Activated effector memory CD4-positive, alpha-beta T cell treated with Interleukin-2 at 50 U/mL for 16 hours (primary cell): ENCODE measurements at places on chromosomes 4 and X.

DNA sequence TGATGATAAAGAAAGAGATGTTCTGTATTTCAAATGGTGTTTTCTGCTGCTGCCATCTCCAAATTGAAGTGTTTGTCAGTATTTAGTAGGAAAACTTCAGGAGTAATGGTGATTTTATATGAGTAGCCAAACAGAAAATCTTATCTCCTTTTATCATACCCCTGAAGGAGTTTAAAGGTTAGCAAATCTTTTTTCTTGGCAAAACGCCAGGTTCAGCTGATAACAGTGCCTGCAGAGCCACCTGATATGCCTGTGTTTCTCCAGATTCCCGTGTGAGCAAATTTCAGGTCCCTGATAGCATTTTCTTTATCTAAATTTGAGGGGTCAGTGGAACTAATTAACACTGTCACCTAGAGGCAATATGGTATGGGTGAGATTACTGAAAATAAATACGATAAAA lies 65.8 kb upstream of the ETNPPL start:
- DNase-seq = no peak

DNA sequence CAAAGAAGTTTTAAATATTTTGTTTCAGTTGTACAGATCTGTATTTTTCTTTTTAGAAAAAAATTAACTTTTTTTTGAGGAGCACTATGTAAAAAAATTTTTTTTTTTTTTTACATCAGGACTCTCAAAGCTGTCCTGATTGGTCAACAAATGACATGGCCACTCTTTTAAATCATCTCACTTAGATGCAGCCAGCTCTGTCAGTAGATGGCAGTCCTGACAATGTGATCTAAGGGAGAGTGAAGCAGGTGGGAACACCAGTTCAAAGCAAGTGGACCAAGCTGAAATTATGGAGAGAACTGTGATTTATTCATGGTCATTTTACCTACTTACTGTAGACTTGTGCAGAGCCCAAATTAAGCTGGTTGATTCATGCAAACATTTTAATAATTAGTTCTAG lies 174.7 kb upstream of the GPRIN3 start:
- DNase-seq = no peak

DNA sequence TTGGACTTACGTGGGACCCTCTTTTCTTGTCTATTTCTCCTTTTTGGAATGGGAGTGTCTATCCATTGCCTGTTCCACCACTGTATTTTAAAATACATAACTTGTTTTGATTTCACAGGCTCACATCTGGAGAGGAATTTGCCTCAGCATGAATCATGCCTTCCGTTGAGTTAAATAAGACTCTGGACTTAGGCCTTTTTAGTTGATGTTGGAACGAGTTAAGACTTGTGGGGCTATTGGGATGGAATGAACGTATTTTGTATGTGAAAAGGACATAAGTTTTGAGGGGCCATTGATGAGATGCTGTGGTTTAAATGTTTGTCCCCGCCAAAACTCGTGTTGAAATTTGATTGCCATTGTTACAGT lies 66.2 kb downstream of the BEX3 start:
- no peak for DNase-seq

DNA sequence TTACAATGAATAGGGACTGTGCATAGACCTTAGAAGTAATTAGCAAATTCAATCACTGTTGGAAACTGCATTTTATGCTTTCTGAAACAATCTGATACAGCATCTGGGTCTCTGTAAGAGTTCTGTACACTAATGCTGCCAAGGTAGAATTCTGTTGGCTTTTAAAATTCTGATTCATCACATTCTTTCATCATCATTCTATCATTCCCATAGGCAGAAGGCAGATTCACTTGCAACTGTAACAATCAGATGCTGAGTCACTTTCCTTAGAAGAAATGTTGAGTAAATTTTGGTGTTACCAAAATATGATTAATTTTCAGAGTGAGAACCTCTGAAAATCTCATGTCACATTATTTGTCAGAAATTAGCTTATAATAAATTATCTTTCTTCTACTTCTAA lies 267.2 kb downstream of the MAPK10 start:
- no peak for DNase-seq

DNA sequence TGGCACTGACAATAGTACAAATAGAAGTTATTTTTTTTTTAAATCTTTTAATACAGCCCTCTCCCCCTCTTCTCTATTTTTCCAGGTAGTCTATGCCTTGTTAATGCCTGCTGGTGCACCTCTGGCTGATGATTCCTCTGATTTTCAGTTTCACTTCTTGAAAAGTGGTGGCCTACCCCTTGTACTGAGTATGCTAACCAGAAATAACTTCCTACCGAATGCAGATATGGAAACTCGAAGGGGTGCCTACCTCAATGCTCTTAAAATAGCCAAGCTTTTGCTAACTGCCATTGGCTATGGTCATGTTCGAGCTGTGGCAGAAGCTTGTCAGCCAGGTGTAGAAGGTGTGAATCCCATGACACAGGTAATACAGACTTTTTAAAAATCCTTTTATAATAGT lies 99.1 kb downstream of the USP9X start:
- DNase-seq = no peak

GRCh38 chr4:174561560-174561959 lies 39.3 kb upstream of the HPGD start:
- DNase-seq = no peak

- DNase-seq = no peak
Measured at GRCh38 chr4:174714393-174715211, 114.4 kb downstream of the GLRA3 start.

GRCh38 chr4:98838977-98839618 lies 89.8 kb downstream of the EIF4E start:
- DNase-seq = no peak

- no peak for DNase-seq
Measured at GRCh38 chrX:150036641-150037040, 98.3 kb upstream of the EOLA2 start.

- no peak for DNase-seq
Measured at GRCh38 chr4:123505095-123506010, 108.8 kb downstream of the SPRY1 start.

DNA sequence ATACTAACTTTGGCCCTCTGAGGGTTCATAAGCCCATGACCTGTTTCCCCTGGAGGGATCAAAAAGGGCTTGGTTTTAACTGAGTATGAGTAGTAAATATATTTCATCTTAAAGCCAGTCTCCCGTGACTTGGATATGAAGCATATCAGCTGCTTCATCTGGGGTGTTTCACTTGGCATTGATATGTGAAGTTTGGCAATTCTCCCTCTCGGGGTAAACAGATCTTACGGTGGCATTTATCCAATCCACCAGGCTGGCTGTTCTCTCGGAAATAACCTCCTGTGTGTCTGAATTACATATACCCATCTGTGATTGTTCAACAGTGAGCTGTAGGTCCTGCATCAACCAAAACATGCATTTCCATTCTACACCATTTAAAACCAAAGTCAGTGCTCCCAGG lies 130.7 kb downstream of the ADAM29 start:
- no peak for DNase-seq

- DNase-seq = no peak
Measured at GRCh38 chrX:152450076-152450475, 1.0 kb downstream of the GABRA3 start.

GRCh38 chr4:168070903-168071302 lies 21.4 kb upstream of the ANXA10 start:
- no peak for DNase-seq

DNA sequence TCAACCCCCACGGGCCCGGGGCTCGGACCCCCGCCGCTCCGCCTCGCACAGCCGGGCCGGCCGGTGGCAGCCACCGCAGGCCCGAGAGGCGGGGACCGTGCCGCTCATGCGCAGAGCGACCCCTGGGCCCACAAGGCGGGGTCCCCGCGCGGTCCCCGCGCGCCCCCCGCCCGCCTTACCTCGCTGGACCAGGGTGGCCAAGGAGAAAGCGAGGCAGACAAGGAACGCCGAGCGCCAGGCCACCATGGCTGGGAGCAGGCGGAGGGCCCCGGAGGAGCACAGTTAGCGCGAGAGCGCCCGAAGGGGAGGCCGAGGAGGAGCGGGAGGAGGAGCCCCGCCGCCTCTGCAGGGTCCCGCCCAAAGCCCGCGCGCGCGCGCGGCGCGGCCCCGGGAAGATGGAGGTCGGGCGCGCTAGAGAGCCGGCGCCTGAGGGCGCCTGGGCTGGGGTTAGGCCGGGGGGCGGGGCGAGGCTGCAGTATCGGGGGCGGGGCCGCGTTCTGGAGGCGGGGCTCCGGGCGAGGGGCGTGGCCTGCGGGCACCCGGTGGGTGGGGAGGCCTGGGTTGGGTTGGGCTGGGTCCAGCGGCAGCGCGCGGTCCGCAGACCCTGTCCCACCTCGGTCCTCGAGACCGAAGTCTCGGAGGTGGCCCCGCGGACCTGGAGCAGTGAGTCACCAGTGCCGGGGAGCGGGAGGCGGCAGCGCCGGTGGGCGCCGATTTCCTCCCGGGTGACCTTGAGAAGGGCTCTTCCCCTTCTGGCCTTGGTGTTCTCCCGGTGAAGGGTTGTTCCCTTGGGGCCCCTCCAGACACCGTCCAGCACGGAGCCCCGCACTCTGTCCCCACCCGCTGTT lies at the start of gene CD99L2:
CD99L2 (minus strand) TSS at position 326 of the 848 bp plus-strand sequence; CDS start at position 246, 80 bp downstream.
- DNase-seq = peak; percentile 86

GRCh38 chr4:53684136-53685130 lies 93.1 kb upstream of the LNX1 start:
- no peak for DNase-seq

DNA sequence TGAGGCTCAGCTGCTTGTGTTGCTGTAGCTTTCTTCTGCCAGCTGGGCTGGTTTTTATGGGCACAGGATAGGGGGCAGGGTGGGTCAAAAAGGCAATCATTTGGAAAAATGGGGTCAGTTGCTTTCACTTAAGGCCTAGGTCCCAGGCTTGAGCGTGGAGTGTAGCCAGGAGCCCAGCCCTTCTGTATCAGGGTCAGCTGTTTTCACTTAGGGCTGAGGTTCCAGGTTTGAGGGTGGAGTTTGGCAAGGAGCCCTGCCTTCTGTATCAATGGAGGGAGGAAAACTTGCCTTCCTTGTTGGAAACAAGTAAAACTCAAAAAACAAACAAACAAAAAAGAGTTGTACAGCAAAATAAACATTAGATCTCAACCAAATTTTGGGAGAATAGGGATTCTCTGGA lies 37.0 kb upstream of the UGT8 start:
- DNase-seq = no peak

GRCh38 chrX:68059469-68059868 lies 373.8 kb downstream of the OPHN1 start:
- DNase-seq = no peak

- no peak for DNase-seq
Measured at GRCh38 chr4:74016068-74016467, 17.6 kb upstream of the CXCL5 start.

DNA sequence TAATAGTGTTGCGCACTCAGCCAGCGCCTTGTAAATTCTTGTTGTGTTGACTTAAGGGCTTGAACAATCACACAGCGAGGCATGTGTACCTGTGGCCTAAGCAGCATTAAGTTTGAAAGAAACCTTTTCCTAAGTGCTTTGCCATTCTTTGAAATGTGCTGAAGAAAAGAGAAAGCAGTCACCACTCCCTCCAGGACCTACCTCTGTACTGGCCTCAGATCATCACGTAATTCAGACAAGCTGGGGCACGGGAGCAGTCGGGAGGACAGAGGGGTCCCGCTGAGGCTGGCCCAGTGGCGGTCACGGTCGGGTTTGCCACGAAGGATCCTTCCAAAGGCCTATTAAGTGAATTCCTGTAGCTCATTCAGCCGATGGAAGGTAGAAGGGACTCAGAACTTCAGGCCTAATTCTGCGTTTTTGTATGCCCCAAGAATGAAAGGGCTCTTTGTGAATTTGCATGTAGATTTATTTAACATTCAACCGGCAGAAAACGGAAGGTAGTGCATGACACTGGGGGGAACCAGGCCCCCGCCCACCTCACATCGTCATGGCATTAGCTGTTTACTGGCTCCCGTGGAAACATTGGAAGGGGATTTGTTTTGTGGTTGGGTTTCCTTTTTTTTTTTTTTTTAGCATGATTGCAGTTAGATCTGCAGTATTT lies 106.3 kb downstream of the TRAPPC11 start:
- DNase-seq = no peak

DNA sequence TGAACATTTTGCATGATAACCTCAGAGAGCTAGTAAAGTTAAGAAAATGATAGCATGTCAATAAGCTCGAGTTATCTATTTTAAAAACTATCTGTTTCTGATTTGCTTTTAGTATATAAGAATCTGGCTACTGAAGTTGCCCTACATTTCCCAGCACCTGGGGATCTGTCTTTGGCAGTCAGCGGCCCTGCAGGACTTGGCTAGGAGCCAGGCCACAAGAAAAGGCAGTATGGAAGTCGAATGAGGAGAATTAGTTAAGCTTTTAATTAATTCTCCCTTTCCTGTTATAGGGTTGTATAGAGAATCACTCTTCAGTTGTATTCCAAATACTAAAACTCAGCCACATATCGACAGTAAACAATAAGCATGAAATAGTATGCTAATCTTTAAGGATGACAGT lies 22.7 kb downstream of the POU4F2 start:
- DNase-seq = no peak

DNA sequence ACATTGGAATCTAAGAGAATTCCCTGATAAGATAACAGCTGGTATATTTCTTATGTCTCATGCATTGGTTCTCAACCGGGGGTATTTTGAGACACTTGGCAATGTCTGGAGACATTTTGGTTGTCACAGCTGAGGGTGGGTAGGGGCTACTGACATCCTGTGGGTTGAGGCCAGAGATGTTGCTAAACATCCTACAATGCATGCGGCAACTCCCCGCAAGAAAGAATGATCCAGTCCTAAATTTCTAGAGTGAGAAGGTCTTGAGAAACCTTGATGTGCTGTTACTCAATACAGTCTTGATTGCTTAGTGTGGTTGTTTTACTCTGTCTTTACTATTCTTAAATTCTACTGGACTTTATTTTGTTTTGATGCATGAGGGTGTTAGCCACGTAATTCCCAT lies 287.2 kb downstream of the FRMPD4 start:
- DNase-seq = no peak

DNA sequence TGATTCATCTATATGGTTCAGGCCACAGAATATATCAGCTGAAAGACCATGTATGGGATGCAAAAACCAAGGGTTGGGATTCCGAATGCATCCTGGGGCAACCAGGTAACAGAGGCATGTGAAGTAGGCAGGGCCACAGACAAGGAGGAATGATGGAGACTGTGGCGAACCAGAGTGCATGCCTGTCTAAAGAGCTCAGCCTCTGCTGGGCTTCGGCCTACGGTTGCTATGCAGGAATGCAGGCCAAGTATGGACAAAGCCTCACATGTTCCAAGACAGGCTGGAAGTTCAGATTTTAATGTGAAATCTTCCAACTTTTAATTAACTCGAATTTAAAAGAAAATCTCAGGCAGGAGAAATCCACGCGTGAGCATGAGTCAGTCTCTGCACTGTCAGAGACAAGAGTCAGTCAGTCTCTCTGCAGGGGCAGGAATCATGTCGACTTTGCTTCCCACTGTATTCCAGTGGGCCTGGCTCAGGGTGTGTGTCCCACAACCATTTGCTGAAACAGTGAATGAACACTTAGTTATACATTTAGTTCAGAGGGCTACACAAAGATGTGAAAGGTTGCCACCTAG lies 344.4 kb downstream of the UNC5C start:
- DNase-seq = no peak
